Aorta (tissue), 5 donors: ENCODE measurements at places on chromosomes 6 and 20.

- no peak for DNase-seq
Measured at GRCh38 chr20:33291830-33292355, 8.9 kb downstream of the BPIFB1 start.

DNA sequence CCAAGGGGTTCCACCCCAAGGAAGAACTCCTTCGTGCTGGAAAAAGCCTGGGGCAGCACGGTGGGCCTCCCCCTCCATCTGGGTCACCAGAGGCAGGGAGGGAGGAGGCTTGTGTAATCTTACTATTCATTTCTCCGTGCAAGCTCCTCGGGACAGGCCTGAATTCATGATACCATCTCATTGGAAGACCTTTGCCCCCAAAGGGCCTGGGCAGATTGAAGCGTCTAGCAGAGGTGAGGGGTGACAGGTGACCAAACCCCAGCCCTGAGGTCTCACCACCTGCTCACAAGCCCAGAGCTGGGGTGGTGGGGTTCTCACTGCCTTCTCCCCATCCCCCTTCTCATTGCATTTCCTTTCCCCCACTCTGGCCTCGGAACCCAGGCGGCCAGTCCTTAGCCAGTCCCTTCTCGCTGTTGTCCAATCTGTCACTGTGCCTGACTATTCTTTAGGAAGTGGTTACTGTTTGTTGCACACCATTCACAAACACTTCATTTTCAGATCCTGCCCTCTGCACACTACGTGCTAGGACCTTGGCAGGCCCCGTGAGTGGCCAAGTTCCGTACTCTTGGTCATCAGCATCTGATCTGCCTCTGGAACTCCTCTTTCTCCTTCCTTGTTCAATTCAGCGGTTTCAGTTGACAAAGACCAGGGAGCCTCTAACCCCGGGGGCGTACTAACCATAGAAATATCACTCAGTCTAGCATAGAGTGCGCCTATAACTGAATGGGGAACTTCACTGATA lies 137.1 kb downstream of the LY86 start:
- peak; percentile 73 for DNase-seq

GRCh38 chr6:101232961-101233360 lies 160.5 kb upstream of the GRIK2 start:
- no peak for DNase-seq

DNA sequence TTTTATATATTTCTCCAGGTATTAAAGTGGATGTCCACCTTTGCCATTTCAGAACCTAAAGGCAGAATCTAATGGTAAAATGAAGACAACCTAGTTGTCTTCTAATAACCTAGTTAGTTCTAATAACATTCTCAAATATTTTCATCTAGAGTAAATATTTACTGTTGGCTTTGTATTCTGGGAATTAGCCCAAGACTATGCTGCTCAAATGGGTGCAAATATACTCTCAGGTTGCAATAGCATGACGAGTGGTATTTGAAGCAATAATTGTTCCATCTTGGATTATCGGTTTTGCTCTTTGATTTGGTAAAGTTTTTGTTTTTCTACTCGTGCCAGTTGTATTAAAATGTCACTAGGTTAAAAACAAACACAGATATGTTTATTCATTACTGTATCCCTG lies 21.0 kb upstream of the RSPH4A start:
- DNase-seq, result no peak

- DNase-seq, result no peak
Measured at GRCh38 chr6:154806804-154807203, 73.6 kb downstream of the SCAF8 start.

DNA sequence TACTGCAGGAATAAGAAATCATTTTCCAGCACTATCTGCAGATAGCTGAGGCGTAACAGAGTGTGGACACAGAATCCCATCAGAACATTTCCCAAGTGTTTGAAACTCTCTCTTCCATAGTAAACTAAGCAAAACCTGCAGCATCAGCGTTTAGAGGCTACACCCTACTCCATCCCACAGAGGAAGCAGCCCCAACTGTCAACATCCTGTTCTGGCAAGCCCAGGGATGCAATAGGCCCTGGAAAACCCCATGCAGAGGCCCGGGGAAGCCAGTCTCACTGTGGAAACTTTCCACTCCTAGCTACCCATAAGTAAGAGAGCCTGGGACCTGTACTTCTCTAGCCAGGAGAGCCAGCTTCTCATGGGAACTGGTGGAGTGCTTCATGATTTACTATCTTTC lies 129.4 kb downstream of the LY86 start:
- DNase-seq, result no peak

- no peak for DNase-seq
Measured at GRCh38 chr6:113893866-113894265, 36.7 kb downstream of the MARCKS start.

GRCh38 chr6:111865049-111865585 lies 8.1 kb downstream of the FYN start:
- DNase-seq, result no peak

DNA sequence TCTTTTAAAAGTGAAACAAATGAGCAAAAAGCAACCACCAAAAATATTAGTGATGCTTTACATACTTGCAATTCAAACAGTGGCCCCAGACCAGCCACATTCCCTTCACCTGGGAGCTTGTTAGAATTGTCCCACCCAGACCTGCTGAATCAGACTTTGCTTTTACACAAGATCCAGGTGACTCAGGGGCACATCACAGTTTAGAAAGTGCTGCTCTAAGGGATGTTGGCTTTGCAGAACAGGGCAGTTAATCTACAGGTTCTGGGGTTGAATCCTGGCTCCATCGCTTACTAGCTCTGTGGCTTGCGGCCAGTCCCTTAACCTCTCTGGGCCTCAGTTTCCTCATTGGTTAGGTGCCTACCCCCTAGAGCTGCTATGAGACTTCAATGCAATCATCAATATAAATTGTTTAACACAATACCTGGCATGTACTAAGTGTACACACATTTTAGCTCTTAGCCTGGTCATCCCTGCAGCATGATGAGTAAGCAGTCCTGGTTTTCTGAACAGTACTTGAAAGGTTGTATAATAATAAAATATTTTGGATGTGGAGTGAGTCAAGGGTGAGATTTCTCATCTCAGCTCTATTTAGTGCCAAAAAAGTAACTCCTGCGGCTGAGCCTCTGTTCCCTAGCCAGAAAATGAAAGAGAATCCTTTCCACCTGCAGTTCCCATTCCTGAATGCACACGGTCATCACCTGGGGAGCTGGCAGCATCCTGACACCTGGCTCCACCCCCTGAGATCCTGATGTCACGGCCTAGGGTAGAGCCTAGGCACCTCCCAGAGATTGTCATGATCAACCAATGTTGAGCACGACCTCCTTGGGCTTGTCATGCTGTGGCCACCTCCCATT lies 162.7 kb downstream of the ANKRD60 start:
- no peak for DNase-seq

- no peak for DNase-seq
Measured at GRCh38 chr20:60791823-60792222, 460.2 kb upstream of the CDH4 start.

DNA sequence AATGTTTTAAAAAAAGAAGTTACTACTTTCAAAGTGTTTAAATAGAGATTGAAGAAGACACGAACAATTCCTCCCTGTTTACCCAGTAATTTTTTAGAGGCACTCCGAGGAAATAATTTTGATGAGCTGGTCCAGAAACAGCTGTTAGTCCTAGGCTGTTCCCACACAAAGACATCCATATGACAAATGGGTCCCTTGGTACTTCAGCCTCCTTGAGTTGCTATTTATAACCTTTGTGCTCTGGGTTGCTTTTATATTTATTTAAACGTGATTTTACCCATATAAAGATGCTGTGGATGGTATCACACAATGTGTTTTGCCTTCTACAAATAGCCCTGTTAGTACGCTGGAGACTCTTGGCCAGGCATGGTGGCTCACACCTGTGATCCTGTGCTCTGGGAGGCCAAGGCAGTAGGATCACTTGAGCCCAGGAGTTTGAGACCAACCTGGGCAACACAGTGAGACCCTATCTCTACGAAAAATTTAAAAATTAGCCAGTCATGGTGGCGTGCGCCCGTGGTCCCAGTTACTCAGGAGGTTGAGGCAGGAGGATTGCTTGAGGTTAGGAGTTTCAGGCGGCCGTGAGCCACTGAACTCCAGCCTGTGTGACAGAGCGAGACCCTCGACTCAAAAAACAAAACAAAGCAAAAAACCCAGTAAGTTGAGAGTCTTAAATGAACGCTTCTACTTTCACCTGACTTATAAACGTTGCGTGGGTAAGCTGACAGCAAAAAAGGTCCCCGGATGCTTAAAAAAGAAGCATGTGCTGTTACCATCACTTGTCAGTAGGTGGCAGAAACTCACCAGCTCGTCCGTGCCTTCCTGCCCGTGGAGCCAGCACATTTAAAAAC lies 56.9 kb upstream of the ARMH2 start:
- no peak for DNase-seq

- DNase-seq, result peak; percentile 78
Measured at GRCh38 chr20:63567386-63568169, 6.5 kb downstream of the HELZ2 start.

DNA sequence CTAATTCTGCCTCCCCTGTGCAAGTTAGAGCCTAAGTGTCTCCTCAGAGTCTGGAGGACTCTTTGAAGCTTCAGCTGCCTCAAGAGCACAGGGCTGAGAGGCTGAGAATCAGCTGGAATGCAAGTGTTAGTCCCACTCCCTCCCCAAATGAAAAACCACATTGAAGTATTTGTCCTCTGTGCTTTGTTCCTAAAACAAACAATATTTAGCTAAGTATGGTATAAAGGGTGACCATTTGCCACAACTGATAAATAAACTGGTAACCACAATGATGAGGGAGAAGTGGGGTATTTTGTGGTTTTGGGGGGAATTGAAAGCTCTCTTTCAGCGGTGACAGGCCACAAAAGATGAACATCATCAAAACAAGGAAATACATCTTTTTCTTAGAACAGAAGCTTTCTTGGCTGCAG lies 91.7 kb upstream of the HDDC2 start:
- no peak for DNase-seq

DNA sequence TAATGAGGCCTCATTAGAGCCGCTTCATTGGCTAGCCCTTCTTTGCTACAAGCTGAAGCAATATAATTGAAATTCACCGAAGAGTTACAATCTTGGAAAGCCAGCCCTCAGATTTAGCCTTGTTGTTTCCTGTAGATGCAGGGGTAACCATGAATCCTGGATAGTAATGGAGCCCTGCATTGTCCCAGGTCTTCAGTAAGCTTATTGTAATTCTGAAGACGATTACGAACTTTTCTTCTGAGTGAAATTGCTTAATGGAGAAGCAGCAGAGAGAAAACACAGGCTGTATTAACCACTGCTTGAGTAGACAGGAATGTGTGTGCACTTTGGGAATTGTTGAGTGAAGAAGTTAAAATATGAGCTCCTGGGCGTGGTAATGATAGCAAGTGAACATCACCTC lies 26.3 kb upstream of the NAA20 start:
- DNase-seq, result no peak

GRCh38 chr20:1577906-1578305 lies 20.4 kb upstream of the SIRPD start:
- no peak for DNase-seq

DNA sequence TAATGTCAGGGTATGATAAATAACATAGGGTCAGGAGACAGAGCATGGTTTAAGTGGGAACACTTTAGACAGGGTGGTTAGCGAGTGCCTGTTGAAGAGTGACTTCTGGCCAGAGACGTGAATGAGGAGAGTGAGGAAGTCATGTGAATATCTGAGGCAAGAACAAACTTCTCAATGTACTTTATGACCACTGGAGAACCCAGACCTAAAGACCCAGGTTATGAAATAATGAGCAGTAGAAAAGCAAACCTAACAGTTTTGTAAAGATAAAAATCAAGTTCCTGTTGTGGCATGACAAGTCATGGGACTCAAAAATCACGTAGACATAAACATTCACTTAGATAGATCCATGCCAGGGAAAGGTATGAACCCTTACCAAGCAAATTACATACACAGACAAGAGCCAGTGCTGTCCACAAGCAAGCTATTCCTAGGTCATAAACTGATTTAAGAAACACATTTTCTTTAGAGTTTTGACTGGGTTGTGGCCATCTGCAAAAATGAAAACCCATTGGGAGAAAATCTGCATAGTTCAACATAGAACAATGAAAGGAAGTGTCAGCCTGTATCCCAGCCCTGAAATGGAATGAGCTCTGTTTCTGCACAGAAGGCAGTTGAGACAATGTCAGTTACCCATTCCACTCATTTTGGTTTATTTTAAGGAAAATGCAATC lies 2.2 kb upstream of the MYCT1 start:
- DNase-seq, result no peak

DNA sequence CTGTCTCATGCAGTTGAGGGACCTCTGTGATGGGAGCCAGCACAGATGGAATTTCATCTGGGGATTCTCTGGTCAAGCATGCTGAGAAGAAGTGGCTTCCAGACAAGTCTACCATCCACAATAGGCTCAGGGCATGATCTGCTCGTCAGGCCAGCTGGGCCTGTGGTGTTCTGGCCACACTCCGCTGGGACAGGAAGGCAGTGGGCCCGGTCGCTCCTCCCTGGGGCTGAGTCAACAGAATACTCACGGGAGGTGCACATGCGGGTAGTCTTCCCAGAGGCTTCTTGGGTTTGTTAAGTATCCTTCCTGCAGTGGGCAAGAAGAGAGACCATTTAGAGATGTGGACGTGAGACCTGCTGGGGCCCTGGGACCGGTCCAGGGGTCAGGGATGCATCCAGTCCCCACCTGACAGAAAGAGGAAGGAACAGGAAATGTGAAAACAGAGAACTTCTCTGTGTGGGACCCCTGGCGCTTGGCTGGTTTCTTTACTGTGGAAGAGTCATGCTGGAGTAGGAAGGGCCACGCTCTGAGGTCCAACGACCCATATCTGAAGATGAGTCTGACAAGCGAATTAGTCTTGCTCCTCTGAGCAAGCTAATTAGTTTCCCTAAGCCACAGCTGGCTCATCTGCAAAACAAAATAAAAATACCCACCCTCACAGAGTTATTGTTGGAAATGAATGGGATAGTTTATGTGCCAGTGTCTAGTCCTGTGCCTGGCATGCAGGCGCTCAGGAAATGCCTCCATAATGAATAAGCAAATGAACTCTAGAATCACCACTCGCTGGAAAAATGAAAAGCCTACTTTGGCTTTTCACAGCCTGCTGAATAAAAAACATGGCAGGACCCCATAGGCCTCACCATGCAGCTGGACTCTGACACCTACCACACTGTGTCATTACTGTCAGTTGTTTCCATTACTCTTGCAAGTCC lies 67.3 kb downstream of the TRAM2 start:
- DNase-seq, result no peak

DNA sequence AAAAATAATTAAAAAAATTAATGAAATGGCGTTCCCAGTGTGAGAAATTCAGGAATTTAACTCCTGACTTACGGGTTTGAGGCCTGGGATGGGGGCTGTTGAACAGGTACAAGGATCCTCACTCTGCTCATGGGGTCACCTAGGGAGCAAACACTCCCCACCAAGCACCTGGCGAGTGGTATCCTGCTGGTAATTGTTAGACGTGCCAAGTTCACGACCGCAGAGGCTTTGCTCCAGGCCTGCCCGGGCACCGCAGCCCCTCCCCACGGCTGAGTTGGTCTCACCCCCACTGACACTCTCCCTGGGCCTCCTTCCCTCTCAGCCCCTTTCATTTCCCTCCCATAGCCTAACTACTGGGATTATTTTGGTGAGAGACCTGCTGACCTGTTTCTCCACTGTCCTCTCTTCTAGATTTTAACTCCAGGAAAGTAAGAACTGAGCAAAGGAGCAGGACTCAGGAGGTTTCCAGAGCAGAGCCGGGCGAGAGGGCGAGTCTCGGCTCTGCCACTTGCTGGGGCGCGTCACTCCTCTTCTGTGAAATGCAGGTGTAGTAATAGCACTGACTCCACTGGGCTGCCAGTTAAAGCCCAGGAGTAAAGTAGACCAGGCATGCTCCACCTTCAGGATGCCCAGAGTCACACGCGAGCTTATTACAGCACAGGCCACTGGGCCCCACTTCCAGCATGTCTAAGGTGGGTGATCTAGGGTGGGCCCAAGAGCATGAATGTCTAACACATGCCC lies 22.8 kb downstream of the BMP7 start:
- DNase-seq, result no peak
